ENCODE measurements at places on chromosomes 5 and 9.

- no peak for DNase-seq
Measured at GRCh38 chr9:131013771-131014676, 5.0 kb downstream of the LAMC3 start.

DNA sequence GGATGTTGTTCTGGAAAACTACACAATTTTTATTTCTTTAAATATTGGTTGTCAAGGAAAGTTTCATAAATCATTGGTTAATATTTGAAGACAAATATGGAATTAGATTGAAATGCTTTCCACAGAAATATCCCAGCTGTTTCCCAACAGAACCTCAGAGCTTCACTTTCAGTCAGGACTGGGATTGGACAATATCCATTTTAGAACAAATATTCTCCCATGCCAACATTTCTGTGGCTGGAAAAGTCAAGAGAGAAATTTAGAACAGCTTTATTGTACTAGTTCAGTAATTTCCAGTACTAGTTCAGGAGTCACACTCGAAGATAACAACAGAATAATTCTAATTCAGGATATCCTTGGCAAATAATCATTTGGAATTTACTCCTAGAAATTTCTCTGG, 116.1 kb upstream of the TUT7 start:
- no peak for DNase-seq

GRCh38 chr5:164302533-164303235, 797.3 kb downstream of the MAT2B start:
- DNase-seq: no peak

DNA sequence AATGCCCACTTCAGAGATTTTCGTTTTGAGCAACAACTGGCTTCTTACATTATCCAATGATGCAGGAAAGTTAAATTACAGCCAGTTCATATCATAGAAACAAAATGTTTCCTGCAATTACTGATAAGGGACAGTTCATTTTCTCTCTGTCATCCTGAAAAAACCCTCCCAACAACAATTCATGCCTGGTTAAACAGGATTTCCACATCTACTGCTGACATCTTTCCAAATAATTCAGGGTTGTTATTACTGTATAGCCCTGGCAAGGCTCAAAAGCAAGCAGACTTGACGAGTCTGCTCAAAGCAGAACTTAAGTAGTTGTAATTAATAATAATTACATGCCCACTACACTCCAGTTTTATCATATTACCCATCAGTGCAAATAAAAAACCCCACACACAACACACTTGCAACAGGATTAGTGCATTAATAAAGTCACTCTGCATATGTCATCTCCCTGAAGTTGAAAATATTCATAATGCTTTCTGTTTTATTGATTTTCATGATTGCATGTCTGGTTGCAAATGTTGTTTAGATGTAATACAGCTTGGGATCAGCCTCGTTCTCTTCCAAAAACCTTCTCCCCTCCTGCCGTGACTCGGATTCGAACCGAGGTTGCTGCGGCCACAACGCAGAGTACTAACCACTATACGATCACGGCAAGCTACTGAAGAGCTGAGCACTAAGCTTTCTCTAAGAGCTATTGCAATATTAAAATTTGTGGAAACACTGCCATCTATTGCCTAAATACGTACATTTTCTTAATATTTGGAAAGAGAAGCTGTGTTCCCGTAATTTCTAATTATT, 119.6 kb upstream of the NFIB start:
- DNase-seq: no peak

- DNase-seq: no peak
Measured at GRCh38 chr5:15326932-15327331, 173.0 kb upstream of the FBXL7 start.

DNA sequence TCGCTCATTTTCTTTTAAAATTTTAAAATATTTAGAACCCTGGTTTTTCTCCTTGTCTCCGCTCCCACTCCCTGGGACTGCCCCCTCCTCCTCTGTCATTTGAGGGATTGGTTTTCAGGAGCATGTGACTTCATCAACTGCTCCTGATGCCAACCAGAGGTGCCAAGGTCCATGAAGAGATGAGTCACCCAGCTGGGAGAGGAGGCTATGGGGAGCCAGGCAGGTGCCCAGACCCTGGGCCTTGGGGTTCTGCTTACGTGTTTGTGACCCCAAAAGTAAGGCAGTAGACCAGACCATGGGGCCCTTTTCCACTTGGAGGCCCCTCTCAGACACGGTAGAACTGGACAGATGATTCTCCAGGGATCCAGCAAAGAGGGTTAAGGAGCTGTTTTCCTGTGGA, 167.0 kb downstream of the FGF18 start:
- DNase-seq: no peak

DNA sequence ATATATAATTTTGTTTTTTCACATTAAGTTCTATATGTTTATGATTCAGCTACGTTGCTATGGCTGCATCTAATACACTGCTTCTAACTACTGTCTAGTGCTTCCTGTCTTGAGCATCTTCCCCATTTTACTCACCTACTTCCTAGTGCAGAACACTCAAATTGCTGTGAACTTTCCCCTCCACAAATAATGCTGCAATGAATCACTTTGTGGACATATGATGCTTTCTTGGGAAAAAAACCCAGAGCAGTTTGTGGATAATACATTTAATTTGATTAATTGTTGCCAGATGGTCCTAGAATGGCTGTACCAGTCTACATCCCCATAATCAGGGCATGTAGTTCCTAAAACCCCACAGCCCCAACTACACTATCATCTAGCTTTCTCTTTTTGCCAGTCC, 18.5 kb downstream of the CD180 start:
- DNase-seq: no peak
